ENCODE measurements at places on chromosomes 7 and 10.

- DNase-seq: no peak
These were observed 198.3 kb downstream of the PRKG1 start for GRCh38 chr10:51272555-51272954.

DNA sequence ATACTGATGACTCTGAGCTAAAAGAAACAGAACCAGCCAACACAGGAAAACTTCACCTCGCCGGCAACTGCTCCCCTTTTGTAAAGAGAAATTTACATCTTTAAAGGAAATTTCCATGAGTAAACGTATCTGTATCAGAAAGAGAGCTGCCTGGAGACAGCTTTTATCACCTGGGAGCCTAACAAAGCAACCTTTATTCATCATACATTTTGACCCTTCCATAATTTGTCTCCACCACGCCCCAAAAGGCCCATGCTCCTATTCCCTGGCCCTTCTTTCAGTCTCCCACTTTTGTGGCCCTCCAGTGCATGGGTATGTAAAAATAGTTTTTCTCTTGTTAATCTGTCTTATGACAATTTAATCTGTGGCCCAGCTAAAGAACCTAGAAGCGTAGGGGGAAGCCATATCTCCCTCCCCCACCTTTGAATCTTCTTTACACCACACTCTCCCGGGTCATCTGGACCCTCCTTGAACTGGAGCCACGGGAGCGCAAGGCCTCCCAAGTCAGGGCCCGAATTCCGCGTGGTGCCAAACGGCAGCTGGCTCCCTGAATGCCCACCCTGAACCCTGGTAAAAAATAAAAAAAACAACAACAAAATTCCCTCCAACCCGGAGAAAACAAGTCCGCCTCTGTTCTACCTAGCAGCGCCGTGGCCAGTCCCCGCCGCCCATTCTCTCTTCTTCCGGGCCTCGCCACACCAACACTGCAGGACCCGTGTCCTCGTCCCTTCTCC lies 15.4 kb upstream of the FKBP9 start:
- DNase-seq: no peak

DNA sequence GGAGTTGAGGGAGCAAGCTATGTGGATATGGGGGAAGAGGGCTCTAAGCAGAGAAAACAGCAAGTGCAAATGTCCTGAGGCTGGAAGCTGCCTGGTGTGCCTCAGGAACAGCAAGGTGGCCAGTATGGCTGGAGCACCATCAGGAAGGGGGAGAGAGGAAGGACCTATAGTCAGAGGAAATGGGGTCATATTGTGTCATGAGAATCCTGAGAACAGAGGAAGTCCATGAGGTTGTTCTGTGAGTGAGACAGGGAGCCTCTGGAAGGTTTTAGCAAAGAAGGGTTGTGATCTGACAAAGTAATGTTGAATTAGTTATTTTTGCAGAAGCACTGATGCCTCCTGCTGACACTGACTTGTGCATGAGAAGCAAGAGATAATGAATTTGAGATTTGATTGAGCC lies 204.3 kb downstream of the PTEN start:
- DNase-seq: no peak

DNA sequence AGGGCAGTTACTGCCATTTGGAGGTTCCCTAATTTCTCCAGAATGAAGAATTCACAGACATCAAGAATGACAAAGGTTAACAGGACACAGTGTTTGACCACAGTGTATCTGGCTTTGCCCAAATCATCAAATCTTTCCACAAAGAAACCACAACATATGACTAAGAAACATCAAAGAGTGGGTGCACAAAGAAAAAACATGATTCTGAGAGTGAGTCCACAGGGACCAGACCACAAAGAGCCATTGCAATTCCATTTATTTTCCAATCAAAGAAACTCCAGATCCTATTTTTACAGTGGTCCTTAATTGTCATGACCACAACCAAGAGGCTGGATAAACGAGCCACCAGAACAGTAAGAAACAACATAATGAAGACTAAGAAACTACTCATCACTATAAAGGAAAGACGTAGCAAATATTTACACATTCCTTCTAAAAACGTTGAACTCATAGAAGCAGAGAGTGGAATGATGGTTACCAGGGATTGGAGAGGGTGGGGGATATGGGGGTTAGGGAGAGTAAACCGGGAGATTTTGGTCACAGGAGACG lies 286.5 kb downstream of the DOCK4 start:
- no peak for DNase-seq

GRCh38 chr10:9294132-9294663 lies 1239.7 kb downstream of the GATA3 start:
- no peak for DNase-seq

DNA sequence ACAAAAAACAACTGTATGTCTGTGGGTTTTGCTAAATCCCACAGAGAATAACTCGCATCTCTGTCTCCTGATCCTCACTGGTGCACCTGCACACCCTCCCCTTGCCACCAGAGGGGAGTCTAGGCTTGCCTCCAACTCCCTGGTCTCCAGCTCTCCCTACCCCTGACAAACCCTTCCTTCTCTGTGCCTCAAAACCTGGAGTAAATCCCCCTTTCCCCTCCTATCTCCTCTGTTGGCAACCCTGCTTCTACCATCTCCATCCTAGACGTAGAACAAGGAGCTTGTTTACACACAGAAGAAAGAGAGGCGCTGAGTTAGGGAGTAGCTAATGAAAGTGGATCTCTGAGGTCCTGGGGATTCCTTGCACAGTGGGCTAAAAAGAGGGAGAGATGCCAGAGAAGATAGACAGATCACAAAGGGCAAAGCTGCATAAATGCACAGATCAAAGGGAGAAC lies 6.0 kb downstream of the MBLAC1 start:
- no peak for DNase-seq

DNA sequence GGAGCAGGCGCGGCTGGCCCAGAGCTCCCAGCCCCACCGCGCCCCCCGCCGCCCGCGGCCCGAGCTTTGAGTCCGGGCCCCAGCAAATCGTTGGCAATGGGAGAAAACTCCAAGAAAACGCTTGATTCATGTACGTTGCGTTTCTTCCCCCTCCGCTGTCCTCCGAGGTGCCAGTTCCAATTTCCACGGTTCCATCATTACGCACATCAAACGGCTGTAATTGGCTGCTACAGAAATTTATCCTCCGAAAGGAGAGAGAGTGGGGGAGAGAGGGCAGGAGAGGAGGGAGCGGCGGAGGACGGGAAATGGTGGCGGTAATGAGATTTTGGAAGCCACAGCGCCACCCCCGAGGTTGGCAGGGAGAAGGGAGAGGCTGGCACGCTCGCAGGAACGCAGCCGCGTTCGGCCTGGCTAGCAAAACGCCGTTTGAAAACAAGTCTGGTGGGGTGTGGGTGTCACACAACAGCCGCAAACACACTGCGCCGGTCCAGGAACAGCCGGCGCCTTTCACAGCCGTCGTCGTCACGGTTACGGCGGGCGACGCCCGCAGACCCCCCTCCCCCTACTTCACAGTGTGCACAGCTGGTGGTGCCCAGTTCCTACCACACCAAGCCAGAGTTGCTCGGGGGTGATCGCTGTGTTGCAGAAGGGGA lies 57.5 kb downstream of the UNCX start:
- peak; percentile 1 for DNase-seq

- DNase-seq: no peak
These were observed 71.7 kb downstream of the PPP1R17 start for GRCh38 chr7:31758755-31759154.

GRCh38 chr10:8051109-8051821 lies 3.2 kb upstream of the GATA3 start:
- no peak for DNase-seq

- no peak for DNase-seq
These were observed 372.7 kb upstream of the CDC14C start for GRCh38 chr7:48551652-48552051.

DNA sequence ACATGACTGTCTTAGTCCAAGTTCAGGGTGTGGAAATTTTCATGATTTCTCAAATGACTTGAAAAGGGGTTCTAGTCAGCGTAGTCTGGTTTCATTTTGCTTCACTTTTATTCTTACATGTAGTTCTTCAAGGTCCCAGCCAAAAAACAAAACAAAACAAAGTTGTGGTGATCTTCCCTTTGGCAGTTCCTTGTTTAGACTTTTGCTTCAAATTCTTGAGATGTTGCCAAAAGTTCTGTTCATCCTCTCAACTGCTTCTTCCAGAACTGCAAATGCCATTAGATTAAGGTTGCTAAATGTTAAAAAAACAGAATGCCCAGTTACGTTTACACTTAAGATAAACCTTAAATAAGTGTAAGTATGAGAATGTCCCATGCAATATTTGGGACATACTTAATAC lies 370.8 kb upstream of the LRRTM3 start:
- no peak for DNase-seq

DNA sequence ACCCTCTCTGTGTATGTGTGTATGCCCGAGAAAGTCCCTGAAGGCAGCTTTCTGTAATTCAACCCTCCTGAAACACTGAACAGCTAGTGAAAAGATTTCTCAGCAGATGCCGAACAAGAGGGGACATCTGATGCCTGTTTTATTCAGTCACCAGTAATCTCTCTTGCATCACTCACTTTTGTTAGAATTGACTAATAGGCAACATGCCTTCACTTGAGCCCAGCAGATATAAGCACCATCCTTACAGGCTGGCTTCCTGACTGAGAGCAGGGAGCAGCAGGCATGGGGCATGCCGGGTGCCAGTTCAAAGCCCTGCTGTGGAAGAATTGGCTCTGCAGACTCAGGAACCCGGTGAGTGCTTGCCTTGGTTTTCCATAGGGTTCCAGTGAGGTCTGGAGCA lies at the start of gene ABCA13:
Gene ABCA13 (plus strand): TSS at position 257 of the 400 bp plus-strand sequence. CDS start 26 bp downstream, at position 283.
- DNase-seq: no peak

DNA sequence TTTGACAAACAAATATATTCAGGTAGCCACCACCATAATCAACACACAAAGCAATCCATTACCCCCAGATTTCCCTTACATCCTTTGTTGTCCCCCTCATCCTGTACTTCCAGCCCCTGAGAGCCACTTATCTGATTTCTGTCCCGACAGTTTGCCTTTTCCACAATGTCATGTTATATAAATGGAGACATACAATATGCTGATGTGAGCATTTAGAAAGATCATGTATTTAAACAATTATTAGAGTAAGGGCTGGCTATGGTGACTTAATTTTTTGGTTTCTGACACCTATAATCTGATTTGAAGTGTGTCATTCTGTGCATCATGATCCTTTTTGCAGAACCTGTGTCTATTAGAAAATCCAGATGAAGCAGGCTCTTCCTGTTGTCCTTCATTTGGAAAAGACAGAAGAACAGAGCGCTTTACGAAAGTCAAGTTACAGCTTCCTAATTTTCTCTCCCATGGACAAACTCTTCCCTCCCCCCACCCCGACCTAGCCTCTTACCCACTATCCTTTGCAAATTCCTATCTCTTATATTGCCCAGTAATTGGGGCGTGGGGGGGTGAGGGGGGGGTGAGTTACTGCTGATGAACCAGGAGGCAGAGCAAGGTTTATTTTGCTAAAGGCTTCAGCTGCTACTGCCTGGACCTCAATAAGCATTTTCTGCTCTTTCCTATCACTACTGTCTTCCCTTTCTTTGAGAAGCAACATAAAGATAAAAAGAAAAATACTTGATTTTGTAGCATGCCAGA lies 252.4 kb upstream of the C7orf33 start:
- no peak for DNase-seq

DNA sequence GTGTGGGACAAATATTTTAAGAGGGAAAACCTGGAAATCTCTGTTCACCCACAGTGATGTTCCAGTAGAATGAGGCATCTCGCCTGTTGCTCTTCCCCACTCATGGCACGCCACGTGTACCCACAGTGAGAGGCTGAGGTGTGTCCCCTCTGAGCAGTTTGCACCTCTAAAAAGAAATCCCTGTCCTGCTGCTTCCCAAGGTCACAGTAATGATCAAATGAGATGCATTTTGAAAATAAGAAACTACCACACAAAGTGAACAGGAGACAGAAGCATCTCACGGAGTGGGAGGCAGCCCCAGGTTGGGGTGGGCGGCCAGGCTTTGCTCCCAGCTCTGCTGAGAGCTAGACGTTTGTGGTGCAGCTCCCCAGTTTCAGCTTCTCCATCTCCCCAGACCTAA lies 12.4 kb upstream of the ZNF777 start:
- no peak for DNase-seq

- no peak for DNase-seq
These were observed 11.1 kb downstream of the CHST3 start for GRCh38 chr10:71975087-71975870.

- no peak for DNase-seq
These were observed 228.5 kb downstream of the SLC25A13 start for GRCh38 chr7:96093435-96093834.

DNA sequence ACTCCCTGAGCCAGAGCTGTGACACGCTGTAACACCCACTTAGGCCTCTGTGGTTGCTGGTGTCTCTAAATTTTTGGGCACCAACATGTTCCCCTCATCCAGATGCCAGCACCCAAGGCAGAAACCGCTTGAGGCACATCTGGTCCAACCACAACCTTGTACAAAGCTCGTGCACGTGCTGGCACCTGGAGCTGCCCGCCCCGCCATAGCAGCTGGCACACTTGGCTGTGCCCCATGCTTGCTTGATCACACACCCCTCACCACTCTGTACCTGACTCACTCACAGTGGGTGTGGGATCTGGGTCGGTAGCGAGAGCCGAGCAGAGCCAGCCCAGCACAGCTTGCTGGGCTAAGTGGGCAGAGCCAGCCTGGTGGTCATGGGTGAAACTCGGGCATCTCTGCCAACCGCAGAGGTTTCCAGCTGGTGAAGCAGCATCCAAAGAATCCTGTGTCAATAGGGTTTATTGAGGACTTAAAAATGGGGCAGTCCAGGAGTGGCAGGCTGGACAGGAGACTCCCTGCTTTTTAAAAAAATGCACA lies 1210.4 kb downstream of the TYW1 start:
- DNase-seq: no peak

DNA sequence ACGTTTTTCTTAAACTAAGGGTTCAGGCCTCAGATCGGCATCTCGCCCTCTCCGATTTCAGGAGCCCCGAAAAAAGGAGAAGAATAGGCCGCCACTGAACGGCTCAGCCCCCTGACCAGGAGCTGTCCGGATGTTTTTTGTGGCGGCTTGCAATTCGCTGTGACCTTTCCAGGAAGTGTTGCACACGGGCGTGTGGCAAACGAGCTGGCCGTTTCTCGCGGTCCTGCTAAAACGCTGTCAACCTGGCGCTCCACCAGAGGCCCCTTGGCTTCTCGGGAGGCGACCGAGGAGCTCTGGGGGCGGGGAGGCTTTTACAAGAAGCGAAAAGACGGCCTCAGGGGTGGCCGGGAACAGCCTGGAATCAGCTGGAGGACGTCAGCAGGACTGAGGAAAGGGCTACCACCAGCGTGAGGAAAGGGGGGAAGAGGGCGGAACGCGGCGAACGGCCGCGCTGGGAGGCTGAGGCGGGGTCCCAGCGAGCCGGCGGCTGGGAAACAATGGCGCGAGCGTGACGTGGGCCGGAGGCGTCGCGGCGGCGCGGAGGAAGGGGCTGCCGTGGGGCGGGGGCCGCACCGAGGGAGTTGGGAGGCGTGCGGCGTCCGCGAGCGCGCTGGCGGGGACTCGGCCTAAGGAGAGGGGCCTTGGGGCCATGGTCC lies 493 bp downstream of the NT5C2 start:
- peak; percentile 26 for DNase-seq

DNA sequence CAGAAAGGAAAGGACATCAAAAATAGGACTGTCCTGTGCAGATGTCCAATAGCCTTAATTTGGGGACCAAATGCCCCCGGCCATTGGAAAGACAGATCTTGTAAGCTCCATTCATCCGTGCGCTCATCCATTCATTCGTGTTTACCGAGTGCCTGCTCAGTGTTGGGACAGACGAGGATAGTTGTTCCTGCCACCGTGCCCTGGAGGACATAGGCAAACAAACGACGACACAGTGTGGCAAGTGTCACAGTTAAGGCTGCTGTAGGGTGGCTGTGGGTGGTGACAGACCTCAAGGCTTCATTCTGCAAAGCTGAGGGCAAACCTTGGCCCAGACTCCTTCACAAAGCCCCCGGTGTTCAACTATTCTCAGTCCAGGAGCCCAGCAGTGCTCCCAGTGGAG lies 27.6 kb downstream of the MKI67 start:
- no peak for DNase-seq

GRCh38 chr10:93437946-93438612 lies 44.1 kb downstream of the MYOF start:
- no peak for DNase-seq

All from stimulated activated CD4-positive, alpha-beta T cell treated with anti-CD3 and anti-CD28 coated beads, TNF-alpha, amount 100 ng/mL, for 48 hours (primary cell).